ENCODE measurements at places on chromosomes 5 and 9.
A peak's percentile ranks its signal among the peaks of the same experiment; 100 is the strongest.

DNA sequence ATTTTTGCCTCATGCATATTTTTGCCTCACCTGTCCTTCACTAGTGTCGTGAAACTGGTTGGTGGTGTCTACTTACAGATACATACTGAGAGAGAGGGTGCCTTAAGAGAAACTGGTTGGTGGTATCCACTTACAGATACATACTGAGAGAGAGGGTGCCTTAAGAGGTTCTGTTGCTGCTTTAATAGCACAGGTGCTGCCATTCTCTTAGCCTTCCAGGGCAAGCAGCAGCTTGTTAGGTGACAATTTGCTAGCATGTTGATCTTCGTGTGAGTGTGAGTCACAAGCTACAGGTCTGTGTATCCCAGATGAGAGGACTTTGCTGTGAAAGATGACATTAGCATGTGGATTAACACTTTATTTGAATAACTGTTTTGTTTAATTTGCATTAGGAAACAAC is 1.4 kb downstream of the PTTG1 start:
- H3K4me1 ChIP-seq, result peaks cover 18% of the 10 kb centered on the region
- H3K27me3 ChIP-seq, result no peaks in the 10 kb centered on the region
- no peak for DNase-seq
- H3K4me3 ChIP-seq, result peak overlapping the region; percentile 86

DNA sequence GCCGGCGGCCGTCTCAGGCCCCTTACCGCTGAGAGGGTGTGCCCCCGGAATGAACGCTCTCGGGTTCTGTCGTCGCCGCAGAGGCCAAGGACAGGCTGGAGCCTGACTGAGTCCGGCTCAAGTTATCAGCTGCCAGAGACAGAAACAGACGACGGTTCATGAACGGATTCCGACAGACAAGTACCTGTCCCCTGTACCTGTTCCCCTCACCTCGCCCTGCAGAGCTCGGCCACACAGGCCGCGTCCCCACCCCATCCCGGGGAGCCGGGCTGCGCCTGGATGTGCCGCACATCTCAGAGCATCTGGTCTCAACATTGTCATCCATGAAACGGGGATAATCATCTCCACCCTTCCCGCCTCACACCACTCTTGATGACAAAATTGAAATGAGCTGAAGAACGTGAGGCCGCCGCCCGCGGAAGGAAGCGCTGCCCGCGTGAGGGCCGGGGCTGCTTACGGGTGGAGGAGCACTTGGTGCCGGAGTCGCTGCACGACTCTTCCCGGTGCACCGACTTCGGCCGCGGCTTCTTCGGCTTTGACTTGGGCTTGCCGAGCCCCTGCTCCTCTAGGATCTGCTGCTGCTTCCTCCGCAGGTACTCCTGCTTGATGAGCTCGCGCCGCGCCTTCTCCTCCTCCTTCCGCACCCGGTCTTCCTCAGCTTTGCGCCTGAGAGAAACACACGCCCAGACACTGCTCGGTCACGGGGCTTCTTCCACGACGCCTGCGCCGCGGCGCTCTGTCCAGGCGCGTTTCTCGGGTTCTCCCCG is 89.2 kb downstream of the CAMSAP1 start:
- no peaks in the 10 kb centered on the region for H3K4me1 ChIP-seq
- no peaks in the 10 kb centered on the region for H3K27me3 ChIP-seq
- no peak overlapping the region for H3K27ac ChIP-seq
- peaks cover 22% of the 10 kb centered on the region for H3K36me3 ChIP-seq
- DNase-seq, result no peak

DNA sequence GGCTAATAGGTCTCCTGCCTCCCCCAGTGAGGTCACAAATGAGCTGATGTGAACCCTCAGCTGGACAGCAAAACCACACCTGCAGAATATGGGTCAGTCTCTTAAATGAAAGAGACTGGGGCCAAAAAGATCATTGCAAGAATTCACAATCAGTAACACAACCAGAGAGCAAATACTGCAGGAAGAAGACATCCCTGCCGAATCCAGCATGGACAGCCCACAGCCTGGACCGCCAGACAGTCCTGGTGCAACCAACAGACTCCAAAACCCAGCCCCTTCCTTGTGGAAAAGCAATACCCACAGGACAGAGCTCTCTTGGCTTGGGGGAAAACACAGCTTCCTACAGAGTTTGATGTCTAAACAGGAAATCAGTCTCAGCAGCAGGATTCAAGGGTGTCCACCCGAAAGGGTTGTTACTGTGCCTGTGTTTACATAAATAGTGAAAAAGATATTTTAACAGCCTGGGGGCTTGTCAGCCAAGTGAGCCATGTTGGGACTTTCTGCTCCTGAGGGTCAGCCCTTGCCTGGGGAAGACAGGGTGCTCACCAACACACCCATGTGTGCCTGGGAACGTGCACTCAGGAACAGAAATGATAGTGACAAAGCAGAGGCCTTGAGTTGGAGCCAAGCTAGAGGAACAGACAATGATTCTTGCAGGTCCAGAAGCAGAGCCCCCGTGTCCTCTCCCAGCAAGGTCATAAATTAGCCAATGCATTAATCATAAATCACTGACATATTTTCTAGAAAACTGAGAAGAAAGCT is 106.2 kb downstream of the SEMA5A start:
- H3K4me1 ChIP-seq, result peaks cover 22% of the 10 kb centered on the region
- H3K36me3 ChIP-seq, result no peaks in the 10 kb centered on the region
- H3K27ac ChIP-seq, result peak overlapping the region; percentile 36
- no peak for DNase-seq

DNA sequence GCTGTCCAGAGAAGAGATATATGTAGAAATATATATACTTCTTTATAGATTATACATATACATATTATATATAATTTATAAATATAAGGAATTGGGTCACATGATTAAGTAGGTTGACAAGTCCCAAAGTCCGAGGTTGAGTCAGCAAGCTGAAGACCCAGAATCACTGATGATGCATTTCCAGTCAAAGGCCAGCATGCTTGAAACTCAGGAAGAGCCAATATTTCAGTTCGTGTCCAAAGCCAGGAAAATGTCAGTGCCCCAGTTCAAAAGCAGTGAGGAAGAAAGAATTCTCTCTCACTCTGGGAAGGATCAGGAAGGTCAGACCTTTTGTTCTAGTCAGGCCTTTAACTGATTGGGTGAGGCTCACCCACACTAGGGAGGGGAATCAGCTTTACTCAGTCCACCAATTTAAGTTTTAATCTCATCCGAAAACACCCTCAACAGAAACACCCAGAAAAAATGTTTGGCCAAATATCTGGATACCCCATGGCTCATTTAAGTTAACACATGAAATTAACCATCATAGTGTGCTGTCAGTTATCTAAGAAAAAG is 42.0 kb upstream of the LVRN start:
- H3K36me3 ChIP-seq, result peaks cover 2% of the 10 kb centered on the region
- no peaks in the 10 kb centered on the region for H3K27me3 ChIP-seq
- no peak overlapping the region for H3K27ac ChIP-seq
- no peak for DNase-seq
- no peaks in the 10 kb centered on the region for H3K4me1 ChIP-seq

GRCh38 chr5:125151150-125151900 is 404.9 kb upstream of the ZNF608 start:
- no peaks in the 10 kb centered on the region for H3K27me3 ChIP-seq
- no peaks in the 10 kb centered on the region for H3K4me1 ChIP-seq
- H3K36me3 ChIP-seq, result no peaks in the 10 kb centered on the region
- no peak overlapping the region for H3K4me3 ChIP-seq
- H3K27ac ChIP-seq, result no peak overlapping the region
